ENCODE measurements at places on chromosomes 3 and 15. TPM values are rescaled to one million over a fixed set of nuclear protein-coding genes. Genes with fewer than 3 reads are reported as not detected.

- peak; percentile 43 for DNase-seq
Measured at GRCh38 chr15:45136378-45136764, 6.6 kb downstream of the DUOX1 start.

- DNase-seq: no peak
Measured at GRCh38 chr3:71341721-71342120, 241.8 kb downstream of the FOXP1 start.

GRCh38 chr15:23606226-23606625 is 40.8 kb downstream of the MKRN3 start:
- DNase-seq: no peak

DNA sequence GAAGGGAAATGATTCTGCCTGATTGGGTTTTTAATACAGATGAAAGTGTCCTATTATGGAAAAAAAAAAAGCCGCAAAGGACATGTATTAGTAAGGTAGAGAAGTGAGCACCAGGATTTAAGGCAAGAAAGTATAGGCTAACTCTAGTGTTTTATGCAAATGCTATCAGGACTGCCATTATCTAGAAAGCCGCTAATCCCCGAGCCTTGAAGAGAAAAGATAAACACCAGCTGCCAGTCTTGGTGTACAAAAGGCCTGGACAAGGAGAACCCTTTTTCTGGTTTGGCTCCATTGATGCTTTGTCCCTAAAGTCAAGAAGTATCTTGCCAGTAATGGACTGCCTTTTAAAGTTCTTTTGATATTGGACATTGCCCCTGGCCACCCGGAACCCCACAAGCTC is 8.6 kb upstream of the TRIM59 start:
- no peak for DNase-seq

Gene PP2D1
- not detected for total RNA-seq

Gene FRMD5
- total RNA-seq: not detected

Data from B cell (primary cell).